ENCODE measurements at places on chromosomes 3 and 15.
A peak's percentile ranks its signal among the peaks of the same experiment; 100 is the strongest.

GRCh38 chr3:61617041-61617440, 55.7 kb downstream of the PTPRG start:
- no peak overlapping the region for H3K27ac ChIP-seq
- no peak overlapping the region for H3K4me3 ChIP-seq
- H3K27me3 ChIP-seq, result no peaks in the 10 kb centered on the region
- no peaks in the 10 kb centered on the region for H3K36me3 ChIP-seq
- peak; percentile 28 for DNase-seq
- peaks cover 9% of the 10 kb centered on the region for H3K4me1 ChIP-seq

DNA sequence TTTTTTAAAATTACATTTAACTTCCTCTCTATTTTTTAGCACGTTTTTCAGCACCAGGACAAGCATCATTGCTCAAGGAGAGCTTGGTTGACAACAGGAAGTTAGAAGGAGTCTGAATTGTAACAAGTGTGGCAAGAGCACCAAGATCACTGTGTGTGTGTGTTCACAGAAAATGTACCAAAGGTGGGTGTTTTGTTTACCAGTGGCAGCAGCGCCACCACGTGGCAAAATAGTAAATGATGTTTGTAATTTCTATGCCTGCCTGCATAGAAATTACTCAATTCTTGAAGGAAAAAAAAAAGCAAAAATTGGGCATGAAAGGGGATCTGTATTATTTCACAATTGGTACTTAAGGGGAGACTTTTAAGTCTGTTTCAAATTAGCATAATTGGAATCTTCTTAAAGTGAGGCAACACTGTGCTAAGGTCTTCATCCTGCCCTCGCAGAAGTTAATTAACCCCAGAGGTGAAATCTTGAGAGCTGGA, 7.4 kb upstream of the U2SURP start:
- peaks cover 3% of the 10 kb centered on the region for H3K4me1 ChIP-seq
- H3K27me3 ChIP-seq, result no peaks in the 10 kb centered on the region
- H3K36me3 ChIP-seq, result no peaks in the 10 kb centered on the region
- no peak overlapping the region for H3K4me3 ChIP-seq

- H3K4me3 ChIP-seq, result no peak overlapping the region
- peaks cover 16% of the 10 kb centered on the region for H3K4me1 ChIP-seq
- H3K27me3 ChIP-seq, result no peaks in the 10 kb centered on the region
- peak; percentile 54 for DNase-seq
- H3K27ac ChIP-seq, result peak overlapping the region; percentile 64
- H3K36me3 ChIP-seq, result no peaks in the 10 kb centered on the region
Measured at GRCh38 chr3:179181021-179181472, 32.9 kb downstream of the PIK3CA start.

DNA sequence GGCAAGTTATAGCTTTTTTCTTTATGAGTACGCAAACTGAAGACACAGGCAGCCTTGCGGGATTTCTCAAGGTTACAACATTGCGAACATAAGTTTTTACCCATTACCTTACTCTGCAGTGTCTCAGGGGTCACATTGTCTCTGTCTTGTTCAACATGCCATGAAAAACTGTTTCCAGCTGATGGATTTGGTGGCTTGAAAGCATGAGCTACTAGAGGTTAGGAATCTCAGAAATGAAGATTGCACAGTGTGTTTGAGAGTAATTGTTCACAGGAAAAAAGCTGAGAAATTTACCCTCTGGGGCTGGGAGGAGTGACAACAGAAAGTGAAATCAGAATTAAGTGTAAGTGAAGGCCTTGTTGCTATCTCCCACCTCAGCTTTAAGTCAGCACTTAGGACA, 568.6 kb downstream of the TAFA4 start:
- H3K36me3 ChIP-seq, result no peaks in the 10 kb centered on the region
- H3K4me1 ChIP-seq, result no peaks in the 10 kb centered on the region
- DNase-seq, result no peak
- no peaks in the 10 kb centered on the region for H3K27me3 ChIP-seq
- H3K4me3 ChIP-seq, result no peak overlapping the region

DNA sequence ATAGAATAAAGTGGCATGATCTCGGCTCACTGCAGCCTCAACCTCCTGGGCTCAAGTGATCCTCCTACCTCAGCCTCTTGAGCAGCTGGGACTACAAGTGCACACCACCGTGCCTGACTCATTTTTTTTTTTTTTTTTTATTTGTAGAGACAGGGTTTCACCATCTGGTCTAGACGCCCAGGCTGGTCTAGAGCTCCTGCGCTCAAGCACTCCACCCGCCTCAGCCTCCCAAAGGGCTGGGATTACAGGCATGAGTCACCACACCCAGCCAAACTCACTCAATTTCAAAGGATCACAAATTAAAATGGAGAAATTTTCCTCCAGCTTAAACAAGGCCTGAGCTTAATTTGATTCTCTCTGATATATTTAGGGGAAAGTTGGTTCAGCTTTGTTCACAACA, 27.3 kb upstream of the NMB start:
- H3K36me3 ChIP-seq, result peaks cover 9% of the 10 kb centered on the region
- no peaks in the 10 kb centered on the region for H3K4me1 ChIP-seq
- DNase-seq, result peak; percentile 80

DNA sequence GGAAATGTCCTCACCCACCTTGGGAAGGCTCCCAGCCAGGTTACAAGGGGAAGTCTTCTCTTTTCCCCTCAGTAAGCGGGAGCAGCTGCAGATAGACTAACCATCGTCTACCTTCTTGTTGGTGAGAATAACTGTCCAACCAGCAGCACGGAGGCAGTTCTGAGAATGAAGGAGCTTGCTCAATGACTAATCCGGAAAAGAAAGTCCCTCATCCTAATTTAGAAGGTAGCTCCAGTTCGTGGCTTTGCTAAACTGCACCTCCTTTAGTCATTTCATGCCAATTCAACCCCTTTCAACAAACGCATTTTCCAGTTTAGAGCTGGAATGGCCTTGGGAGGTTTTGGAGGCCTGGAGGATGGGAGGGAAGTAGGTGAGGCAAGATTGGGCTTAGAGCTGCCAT, 527.4 kb upstream of the PROK2 start:
- peaks cover 13% of the 10 kb centered on the region for H3K4me1 ChIP-seq
- no peak overlapping the region for H3K27ac ChIP-seq
- no peaks in the 10 kb centered on the region for H3K27me3 ChIP-seq
- DNase-seq, result no peak

- no peak overlapping the region for H3K4me3 ChIP-seq
- H3K27ac ChIP-seq, result no peak overlapping the region
- H3K36me3 ChIP-seq, result no peaks in the 10 kb centered on the region
- no peak for DNase-seq
Measured at GRCh38 chr15:57849317-57849716, 142.8 kb downstream of the POLR2M start.

DNA sequence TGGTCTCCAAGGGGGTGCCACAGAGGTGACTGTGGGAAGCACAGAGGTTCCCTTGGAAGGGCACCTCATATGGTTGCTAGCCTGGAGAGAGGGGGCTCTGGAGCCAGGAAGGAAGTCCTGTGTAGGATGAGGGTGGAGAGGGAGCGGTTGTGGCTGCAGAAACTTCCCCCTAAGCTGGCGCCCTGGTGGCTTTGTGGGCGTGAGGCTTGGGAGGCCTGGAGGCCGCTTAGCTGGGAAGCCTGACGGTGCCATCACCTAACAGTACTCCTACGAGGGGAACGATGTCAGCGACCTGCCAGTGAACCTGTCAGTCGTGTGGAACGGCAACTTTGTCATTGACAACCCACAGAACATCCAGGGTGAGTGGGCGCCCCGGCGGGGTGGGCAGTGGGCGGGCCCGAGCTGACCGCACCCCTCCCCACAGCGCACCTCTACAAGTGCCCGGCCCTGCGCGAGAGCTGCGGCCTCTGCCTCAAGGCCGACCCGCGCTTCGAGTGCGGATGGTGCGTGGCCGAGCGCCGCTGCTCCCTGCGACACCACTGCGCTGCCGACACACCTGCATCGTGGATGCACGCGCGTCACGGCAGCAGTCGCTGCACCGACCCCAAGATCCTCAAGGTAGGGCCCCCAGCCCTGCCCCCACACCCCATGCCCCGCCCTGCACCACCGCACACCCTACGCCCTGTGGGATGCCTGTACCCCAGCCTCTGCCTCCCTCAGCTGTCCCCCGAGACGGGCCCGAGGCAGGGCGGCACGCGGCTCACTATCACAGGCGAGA, 31.0 kb downstream of the PLXNA1 start:
- no peak for DNase-seq
- H3K27me3 ChIP-seq, result no peaks in the 10 kb centered on the region
- peaks cover 10% of the 10 kb centered on the region for H3K4me1 ChIP-seq
- no peak overlapping the region for H3K27ac ChIP-seq
- H3K36me3 ChIP-seq, result peaks cover 3% of the 10 kb centered on the region

DNA sequence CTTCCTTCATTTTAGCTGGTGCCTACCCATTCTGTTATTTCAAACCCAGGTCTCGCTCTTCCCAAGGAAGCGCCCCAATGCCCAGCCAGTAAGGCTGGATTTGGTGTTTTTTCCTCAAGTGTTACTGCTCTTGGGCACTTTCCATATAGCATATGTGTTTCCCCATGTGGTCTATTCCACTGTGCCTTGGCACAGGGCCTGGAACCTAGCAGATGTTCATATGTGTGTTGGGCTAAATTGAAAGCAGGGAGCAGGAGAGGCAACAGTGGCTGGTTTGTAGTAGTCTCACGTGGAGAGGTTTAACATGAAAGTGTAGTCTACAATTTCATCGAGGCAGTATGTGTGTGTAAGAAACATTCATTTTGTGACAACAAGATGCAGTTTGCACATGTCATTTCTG, 48.2 kb upstream of the TEX264 start:
- H3K4me3 ChIP-seq, result no peak overlapping the region
- no peak overlapping the region for H3K27ac ChIP-seq
- DNase-seq, result peak; percentile 14

GRCh38 chr3:27095553-27096222, 273.5 kb downstream of the NEK10 start:
- no peak for DNase-seq
- H3K27me3 ChIP-seq, result no peaks in the 10 kb centered on the region
- no peaks in the 10 kb centered on the region for H3K4me1 ChIP-seq

GRCh38 chr3:112908252-112908651, 61.6 kb upstream of the CD200R1L start:
- H3K27me3 ChIP-seq, result no peaks in the 10 kb centered on the region
- no peaks in the 10 kb centered on the region for H3K4me1 ChIP-seq
- H3K36me3 ChIP-seq, result no peaks in the 10 kb centered on the region
- H3K4me3 ChIP-seq, result no peak overlapping the region
- H3K27ac ChIP-seq, result no peak overlapping the region

DNA sequence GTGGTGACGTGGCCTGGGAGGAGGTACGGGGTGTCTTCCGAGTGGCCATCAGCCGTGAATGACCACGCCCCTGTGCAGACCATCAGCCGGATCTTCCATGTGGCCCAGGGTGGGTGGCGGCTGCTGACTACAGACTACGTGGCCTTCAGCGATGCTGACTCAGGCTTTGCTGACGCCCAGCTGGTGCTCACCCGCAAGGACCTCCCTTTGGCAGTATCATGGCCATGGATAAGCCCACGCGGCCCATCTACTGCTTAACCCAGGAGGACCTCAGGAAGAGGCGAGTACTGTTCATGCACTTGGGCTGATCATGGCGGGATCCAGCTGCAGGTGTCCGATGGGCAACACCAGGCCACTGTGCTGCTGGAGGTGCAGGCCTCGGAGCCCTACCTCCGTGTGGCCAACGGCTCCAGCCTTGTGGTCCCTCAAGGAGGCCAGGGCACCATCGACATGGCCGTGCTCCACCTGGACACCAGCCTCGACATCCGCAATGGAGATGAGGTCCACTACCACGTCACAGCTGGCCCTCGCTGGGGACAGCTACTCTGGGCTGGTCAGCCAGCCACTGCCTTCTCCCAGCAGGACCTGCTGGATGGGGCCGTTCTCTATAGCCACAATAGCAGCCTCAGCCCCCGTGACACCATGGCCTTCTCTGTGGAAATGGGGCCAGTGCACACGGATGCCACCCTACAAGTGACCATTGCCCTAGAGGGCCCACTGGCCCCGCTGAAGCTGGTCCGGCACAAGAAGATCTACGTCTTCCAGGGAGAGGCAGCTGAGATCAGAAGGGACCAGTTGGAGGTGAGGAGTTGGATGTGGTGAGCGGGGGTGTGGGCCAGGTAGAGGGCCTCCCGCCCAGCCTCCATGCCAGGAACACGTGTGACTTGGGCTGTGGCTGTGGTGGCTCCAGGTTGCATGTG, 178.4 kb downstream of the TBC1D2B start:
- H3K27ac ChIP-seq, result no peak overlapping the region
- no peaks in the 10 kb centered on the region for H3K36me3 ChIP-seq
- no peak overlapping the region for H3K4me3 ChIP-seq
- DNase-seq, result no peak
- H3K27me3 ChIP-seq, result no peaks in the 10 kb centered on the region

DNA sequence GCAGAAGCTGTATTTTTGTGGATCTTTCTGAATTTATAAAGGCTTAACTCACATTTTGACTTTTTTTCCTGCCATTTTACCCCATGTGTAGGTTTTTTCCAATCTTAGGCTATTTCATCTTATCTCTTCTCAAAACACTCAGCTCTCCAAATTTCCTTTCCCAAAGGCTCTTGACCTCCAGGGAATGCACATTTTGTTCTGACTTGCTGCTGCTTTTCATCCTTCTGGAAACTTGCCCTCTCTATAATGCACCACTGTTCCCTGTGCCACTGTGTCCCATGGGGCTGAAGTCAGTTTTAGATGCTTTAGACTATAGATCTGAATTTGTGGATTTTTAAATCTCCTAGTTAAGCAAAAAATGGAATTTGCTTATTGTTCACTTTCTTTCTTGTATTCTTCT, 9.1 kb downstream of the PYDC2 start:
- no peaks in the 10 kb centered on the region for H3K36me3 ChIP-seq
- no peaks in the 10 kb centered on the region for H3K27me3 ChIP-seq
- H3K4me3 ChIP-seq, result no peak overlapping the region

DNA sequence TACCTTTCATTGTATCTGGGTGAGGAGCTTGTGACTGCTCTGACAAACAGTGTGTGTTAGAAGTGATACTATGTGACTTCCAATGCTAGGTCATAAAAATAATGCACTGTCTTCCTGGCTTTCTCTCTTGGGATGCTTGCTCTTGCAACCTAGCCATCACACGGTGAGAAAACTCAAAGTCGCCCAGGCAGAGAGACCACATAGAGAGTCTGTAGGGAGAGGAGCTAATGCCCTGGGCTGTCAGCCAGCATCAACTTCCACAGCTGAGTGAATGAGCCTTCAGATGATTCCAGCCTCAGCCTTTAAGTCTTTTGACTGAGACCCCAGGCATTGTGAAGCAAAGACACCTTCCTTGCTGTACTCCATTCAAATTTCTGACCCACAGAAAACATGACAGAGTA, 220.6 kb upstream of the SGO1 start:
- no peak for DNase-seq
- peaks cover 11% of the 10 kb centered on the region for H3K4me1 ChIP-seq
- H3K4me3 ChIP-seq, result no peak overlapping the region
- no peaks in the 10 kb centered on the region for H3K36me3 ChIP-seq
- no peak overlapping the region for H3K27ac ChIP-seq

GRCh38 chr3:157921811-157922210, 184.4 kb downstream of the SHOX2 start:
- H3K27ac ChIP-seq, result no peak overlapping the region
- H3K4me1 ChIP-seq, result no peaks in the 10 kb centered on the region
- peaks cover 13% of the 10 kb centered on the region for H3K27me3 ChIP-seq
- H3K4me3 ChIP-seq, result no peak overlapping the region
- DNase-seq, result no peak
- H3K36me3 ChIP-seq, result no peaks in the 10 kb centered on the region

GRCh38 chr3:79497447-79498111, 270.2 kb downstream of the ROBO1 start:
- H3K36me3 ChIP-seq, result no peaks in the 10 kb centered on the region
- H3K27ac ChIP-seq, result no peak overlapping the region
- no peak overlapping the region for H3K4me3 ChIP-seq

All from astrocyte (in vitro differentiated cells and primary cell).